Right lung (tissue), 10 donors: ENCODE measurements at places on chromosomes 2 and 18.
A peak's percentile ranks its signal among the peaks of the same experiment; 100 is the strongest.

DNA sequence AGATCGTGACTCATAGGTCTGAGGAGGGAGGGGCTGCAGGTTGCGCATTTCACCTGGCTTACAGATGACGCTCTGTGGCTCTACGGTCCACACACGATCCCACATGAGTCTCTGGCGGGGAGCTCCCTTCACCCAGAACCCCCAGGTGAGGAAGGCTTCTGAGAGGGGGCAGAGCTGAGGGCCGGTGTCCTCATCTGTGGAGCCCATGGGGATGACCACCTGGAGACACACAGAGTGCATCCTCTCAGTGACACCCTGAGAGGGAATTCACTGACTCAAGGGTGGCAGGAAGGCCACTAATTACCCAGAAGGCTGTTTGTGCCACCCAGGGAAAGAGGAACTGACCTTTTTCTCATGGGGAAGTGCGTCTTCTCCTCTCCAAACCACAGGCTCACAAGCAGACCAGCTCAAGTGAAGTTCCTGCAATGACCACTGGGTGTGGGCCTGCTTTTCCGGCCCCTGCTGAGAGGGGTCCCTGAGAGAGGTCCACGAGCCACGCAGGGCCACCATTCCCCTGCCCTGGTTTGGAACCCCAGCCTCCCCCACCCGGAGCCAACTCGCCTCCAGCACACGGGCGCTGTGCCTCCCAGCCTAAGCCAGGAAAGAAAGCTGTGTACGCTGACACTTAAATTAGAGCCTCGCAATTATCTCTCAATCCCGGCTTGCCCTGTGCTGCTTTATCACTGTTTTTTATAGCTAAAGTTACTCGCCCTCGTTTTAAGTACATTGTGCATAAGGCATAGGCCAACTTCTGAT is 114.1 kb downstream of the BCL11A start:
- no peak for DNase-seq

GRCh38 chr2:132730611-132731010 is 60.6 kb upstream of the LYPD1 start:
- no peak for DNase-seq

GRCh38 chr2:42191285-42192009 is 22.3 kb downstream of the EML4 start:
- no peak for DNase-seq

- DNase-seq: no peak
These were observed 665.5 kb upstream of the CNTNAP5 start for GRCh38 chr2:123359636-123360035.

- DNase-seq: peak; percentile 0
These were observed 398.0 kb downstream of the CPS1 start for GRCh38 chr2:210954386-210954907.

- DNase-seq: no peak
These were observed 113.4 kb upstream of the PDE1A start for GRCh38 chr2:182540252-182540651.

DNA sequence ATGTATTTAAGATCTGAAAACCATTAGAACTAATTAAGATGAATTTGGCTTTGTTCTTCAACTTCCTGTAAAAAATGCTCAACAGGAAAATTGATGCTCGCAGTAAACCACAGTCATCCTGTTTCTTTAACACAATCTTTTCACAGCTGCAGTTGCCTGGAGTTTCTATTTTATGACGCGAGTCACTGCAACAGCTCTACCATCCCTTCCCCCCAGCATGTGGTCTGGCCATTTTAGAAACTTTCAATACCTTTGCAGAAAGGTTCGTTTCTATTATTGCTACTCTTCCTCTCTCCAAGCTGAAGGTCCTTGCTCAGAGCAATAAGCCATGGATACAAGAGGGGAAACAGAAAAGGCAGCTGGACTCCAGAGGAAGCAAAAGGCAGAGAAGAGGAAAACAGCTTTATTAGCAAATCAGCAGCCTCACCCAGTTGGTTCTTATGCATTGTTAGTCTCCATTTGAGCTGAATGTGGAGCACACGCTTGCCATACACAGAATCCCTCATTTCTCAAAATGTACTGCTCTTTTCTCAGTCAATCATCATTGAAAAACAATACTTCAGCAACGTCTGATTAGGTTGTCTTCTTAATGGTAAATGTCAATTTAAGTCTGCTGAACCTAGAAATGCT is 3.9 kb downstream of the WIPF1 start:
- DNase-seq: no peak

- peak; percentile 42 for DNase-seq
These were observed 170.1 kb downstream of the PARD3B start for GRCh38 chr2:204715361-204715760.

GRCh38 chr18:34320267-34320666 is 95.6 kb upstream of the NOL4 start:
- no peak for DNase-seq

GRCh38 chr2:72138921-72139381 is 8.7 kb downstream of the CYP26B1 start:
- DNase-seq: no peak

DNA sequence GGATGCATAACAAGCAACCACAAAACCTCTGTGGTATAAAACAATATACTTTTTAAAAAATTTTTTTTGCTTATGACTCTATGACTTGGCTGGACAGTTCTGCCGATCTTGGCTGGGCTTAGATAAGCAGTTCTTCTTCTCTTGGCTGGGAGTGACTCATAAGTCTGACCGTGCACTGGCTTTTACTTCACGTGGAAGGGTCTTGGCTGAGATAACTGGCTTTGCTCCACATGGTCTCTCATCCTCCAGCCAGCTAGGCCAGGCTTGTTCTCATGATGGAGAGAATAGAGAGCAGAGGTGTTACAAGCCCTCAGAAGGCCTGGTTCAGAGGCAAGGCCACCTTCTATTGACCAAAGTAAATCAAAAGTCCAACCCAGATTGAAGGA is 178.9 kb upstream of the SERPINE2 start:
- DNase-seq: no peak

DNA sequence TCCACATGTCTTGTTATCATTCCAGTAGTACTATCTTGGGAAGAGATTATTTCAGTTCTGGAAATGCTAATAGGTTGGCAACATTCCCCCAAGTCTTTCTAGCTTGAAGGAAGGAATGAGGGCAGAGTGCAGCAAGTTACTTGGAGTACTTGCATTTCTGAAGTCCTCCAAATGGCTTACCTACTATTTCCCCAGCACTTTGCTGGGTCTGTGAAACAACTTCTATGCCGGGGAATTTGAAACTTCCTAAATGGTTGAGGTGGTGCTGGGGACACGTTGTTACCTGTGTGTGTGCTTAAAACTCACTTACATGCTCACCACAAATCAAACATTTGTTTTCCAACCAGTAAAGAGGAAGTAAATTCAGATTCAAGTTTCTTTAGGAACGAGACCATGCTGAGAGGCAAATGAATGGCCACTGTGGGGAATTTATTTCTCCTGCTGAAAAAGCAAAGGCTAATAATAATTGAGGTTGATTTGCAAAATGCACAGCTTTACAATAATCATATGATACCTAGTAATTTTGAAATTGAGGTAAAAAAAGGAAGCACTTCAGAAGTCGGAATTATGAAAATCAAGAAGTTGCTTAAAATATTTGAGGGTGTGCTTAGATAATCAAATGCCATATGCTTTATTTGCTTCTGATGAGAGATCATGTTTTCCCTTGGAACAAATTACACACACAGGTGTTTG is 1167.7 kb upstream of the ZEB2 start:
- peak; percentile 6 for DNase-seq
